ENCODE measurements at places on chromosomes 7 and 10.
A peak's percentile ranks its signal among the peaks of the same experiment; 100 is the strongest.

DNA sequence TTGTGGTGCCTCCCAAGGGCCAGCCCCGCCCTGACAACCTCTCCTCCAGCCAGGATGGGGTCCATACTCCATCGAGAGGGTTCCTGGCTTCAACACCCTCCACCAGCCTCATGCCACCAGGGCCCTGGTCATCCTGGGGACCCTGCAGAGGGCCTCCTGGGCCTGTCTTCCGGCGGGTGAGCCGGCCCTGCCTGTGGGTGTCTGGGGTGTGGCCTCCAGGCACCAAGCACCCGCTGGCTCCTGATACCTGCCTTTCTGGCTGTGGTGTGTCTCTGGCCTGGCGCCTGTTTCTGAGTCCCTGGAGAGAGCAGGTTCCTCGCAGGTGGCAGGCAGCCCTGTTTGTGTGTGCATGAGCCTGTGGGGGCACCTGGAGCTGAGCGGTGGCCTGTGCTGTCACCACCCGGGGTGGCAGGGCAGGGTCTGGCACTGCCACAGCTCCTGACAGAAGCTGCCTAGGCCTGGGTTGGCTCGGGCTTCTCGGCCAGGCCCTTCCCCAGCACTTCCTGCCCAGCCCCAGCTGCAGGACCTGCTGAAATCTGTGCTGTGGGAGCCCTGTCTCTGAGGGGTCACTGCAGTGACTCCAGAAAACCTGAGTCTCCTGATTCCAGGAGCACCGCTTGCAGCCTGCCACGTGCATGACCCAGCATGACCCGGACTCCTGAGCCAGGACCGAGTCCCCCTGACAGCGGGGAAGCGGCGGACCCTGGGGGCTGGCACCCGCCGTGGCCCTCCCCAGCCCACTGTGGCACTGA lies 18.4 kb downstream of the ADAM8 start:
- DNase-seq, result peak; percentile 60

DNA sequence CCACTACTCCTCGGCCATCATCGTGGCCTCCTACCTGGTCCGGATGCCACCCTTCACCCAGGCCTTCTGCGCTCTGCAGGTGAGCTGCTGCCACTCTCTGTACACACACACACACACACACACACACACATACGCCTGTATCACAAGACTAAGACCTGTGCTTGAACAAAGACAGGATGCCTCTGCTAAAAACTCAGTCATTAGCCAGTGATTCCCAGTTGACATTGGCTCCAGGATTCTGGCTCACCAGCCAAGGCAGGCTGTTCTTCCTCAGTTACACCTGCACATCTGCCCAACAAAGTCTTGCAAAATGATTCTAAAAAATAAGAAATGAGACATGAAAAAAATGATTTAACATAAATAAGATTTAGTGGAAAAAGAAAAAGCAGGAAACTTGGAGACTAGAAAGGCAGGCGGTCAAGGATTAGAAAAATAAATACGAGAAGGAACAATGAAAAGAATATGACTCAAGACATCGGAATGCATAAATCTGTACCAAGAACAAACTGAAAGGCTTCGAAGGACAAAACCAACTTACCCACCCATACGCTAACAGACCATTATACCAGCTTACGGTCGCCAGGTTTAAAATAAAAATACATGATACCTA lies 7.4 kb upstream of the LRRC18 start:
- no peak for DNase-seq

GRCh38 chr10:30018496-30018895 lies 40.9 kb downstream of the JCAD start:
- DNase-seq, result no peak

DNA sequence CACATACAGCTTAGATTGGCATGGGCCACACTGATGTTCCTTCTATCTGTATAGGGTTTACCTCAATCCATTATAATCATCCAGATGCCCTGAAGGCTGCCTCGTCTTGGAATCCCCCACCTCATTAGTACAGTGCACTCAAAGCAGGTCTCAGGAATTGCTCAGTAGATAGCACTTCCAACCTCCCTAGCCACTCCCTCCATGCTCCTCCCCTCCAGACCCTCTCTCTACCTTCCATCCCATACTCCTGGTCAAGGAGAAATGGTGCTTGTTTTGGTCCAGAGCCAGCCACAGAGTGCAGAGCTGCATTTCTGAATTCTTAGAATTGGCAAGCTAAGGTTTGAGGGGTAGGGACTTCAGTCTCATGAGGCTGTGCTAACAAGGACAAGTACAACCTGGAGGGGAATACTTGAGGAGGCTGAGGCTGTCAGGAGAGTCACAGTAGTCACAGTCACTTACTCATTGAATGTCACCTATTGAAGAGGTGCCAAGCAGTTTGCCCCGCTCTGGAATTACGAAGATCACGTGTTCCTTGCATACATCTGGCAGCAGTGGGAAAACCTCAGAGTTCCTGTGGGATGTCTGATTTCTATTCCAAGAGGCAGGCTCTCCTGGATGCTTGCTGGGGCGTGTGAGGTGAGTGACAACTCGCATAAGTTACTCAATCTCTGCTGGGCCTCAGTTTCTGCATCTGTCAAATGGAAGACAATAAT lies 60.7 kb upstream of the ZNF746 start:
- no peak for DNase-seq

GRCh38 chr10:121553511-121554264 lies 44.6 kb downstream of the FGFR2 start:
- no peak for DNase-seq

DNA sequence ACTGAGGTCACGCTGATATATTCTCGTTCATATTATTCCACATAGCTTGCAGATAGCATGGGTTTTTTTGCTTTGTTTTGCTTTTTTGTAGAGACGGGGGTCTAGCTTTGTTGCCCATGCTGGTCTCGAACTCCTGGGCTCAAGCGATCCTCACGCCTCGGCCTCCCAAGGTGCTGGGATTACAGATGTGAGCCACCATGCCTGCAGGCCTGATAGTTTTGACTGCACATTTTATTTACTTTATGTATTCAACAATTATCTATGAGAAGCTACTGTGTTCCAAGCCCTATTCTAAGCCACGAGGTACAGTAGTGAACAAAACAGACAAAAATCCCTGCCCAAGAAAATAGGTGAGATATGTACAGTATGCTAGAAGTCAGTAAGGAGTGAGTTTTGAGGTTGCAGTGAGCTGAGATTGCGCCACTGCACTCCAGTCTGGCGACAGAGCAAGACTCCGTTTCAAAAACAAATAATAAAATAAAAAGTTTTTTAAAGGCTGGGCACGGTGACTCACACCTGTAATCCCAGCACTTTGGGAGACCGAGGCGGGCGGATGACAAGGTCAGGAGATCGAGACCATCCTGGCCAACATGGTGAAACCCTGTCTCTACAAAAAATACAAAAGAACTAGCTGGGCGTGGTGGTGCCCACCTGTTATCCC lies 1.3 kb upstream of the YWHAG start:
- no peak for DNase-seq

- DNase-seq, result no peak
Observed at GRCh38 chr7:91504919-91505318, 240.7 kb downstream of the FZD1 start.

DNA sequence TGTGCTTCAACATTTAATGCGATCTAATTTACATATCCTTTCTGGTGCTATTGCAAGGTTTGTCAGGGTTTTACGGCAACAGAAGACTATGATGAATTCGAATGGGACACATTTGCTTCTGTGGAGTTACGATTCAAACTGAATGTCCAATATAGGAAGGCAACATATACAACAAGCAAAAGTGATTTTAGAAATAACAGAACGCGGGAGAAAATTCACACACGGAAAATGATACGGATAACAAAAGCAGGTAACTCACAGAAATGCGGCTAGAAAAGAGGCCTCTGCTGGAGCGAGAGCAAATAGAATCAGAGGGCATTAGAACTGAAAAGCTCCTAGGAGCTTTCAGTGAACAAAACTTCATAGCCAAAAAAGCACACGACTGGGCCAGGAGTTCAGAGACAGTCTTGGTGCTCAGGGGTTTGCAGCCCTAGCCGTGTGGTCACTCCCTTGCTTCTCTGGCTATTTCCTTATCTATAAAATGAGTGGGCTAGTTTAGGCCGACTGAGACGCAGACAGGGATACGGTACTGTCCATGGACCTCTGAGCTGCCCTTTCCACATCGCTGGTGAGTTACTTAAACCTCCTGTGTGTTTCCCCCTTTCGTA lies 557 bp upstream of the TAX1BP1 start:
- no peak for DNase-seq

DNA sequence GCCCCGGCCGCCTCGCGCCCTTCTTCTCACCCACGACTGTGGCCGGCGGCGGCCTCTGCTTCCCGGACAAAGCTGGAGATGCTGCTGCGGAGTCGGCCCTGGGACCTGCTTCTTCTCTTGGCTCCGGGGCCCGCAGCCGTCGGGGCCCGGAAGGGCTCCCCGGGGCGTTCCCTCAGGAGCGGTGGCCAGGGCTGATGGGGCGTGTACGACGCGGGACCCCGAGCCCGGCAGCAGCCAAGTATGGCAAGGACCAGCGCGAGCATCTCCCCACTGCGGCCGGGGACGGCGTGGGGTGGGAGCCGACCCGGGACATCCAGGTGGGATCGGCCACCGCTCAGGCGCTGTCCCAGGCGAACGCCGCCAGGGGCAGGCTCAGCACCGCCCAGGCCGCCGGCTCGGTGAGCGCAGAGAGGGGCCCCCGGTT lies 27.6 kb upstream of the BMS1 start:
- DNase-seq, result no peak

DNA sequence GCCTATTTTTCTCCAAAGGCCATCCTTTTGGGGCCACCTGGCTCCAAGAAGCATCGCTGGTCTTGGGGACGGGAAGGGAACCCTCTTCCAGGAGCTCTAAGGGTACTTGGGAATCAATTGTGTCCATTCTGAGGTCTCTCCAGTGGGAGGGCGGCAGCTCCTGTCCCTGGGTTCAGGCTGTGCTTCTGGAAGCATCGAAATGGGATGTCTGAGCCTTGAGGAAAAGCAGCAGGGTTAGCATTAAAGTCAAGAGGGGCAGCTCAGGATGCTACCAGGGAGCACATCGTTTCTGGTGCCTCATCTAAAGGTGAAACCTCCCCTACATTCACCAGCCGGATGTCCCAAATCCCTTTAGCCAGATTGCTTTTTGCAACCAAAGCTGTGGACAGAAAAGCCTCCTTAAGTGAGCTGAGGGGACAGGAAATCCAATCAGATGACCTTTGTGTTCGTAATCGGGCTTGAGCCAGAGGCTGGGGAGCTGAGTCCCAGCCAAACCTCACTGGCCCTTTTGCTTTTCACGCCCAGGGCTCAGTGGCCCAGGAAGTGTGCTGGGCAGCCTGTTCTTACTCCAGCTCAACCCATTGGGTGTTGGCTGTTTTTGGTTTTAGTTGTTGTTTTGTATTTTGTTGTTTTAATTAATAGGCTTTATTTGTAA lies 88.8 kb upstream of the ANLN start:
- DNase-seq, result no peak

- no peak for DNase-seq
Observed at GRCh38 chr10:131404886-131405285, 93.4 kb upstream of the TCERG1L start.

GRCh38 chr7:100789055-100789454 lies 38.3 kb downstream of the EPHB4 start:
- no peak for DNase-seq

- DNase-seq, result peak; percentile 13
Observed at GRCh38 chr7:157021871-157022680, 11.6 kb upstream of the MNX1 start.

GRCh38 chr7:47039089-47039648 lies 542.7 kb downstream of the TNS3 start:
- DNase-seq, result no peak

DNA sequence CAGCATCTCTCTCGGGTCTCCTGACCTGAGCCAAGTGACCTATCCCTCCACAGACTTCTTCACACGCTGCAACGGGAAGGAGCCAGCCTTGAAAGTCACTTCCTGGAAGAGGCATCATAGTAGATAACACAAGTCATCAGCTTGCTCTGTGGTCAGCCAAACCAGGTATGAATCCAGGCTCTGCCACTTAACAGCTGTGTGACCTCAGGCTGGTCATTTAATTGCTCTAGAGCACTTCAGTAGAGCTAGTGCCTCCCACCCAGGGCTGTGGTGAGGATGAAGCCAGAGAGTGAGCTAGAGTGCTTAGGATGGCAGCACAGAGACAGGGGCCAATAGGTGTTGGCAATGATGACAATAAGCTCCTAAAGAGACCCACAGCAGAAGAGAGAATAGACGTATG lies 247.7 kb upstream of the ZMIZ1 start:
- no peak for DNase-seq

DNA sequence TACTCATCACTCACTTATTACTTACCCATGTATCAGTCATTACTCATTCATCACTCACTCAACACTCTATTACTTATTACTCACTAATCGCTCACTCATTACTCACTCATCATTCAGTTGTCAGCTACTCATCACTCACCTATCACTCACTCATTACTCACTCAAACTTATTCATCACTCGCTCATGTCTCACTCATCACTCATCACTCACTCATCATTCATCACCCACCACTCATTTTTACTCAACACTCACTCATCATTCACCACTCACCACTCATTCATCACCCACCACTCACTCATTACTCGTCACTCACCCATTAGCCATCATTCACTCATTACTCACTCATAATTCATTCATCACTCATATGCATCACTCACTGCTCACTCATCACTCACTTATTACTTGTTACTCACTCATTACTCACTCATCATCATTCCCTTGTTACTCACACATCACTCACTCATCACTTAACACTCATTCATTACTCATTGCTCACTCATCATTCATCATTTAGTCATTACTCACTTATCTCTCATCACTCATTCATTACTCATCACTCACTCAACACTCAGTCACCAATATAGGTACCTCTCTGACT lies 237.9 kb downstream of the ADARB2 start:
- DNase-seq, result no peak

DNA sequence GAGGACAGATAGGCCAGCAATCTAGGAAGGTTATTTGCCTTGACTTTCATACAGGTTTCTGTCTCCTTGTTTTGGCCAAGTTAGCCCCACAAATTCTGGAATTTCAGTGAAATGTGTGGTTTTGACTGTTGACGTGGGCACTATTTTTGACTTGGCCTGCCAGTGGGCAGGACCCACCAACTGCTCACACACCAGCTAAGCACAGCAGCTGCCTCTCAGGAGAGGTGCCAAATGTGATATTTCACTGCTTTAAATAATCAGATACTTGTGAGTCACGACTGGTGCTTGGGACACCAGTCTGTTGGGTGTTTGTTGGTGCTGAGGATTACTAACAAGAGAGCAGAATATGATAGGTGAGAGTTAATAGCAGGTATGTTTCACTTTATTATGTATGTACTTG lies 409.7 kb upstream of the MTPN start:
- no peak for DNase-seq

- no peak for DNase-seq
Observed at GRCh38 chr7:91771921-91772815, 108.3 kb downstream of the MTERF1 start.
